SW480 (cell line): ENCODE measurements at places on chromosomes 16 and 17.

GRCh38 chr17:77373299-77374169 lies 232.8 kb downstream of the SEC14L1 start:
- no peak for DNase-seq

- DNase-seq = no peak
Observed at GRCh38 chr16:51630076-51630475, 479.0 kb upstream of the SALL1 start.

GRCh38 chr17:34235389-34236028 lies 19.6 kb upstream of the CCL2 start:
- no peak for DNase-seq

GRCh38 chr17:62791235-62791734 lies 16.8 kb downstream of the MARCHF10 start:
- no peak for DNase-seq

DNA sequence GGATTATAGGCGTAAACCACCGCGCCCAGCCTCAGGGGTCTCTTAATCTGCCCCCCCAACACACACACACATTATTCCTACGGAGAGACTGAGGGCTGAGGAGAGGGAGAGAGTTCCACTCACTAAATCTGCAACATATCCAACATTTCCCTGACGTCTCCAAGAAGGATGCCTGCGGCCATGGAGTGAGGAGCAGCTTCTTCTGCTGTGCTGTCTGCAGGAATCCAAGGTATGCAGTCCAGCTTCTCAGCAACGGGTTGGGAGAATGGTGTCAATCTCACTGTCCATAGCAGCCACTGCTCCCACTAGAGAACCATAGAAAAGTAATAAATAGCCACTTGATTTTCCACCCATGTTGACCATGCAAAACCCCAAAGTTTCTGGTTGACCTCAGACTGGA lies 5.1 kb upstream of the PLXDC1 start:
- DNase-seq = no peak

GRCh38 chr17:68710976-68711375 lies 109.8 kb upstream of the FAM20A start:
- DNase-seq = no peak
